ENCODE measurements at places on chromosomes 12 and 14. TPM values are rescaled to one million over a fixed set of nuclear protein-coding genes. Genes with fewer than 3 reads are reported as not detected.

Gene OR4K17
- not detected for total RNA-seq

- peak; percentile 72 for DNase-seq
These were observed 68.5 kb upstream of the CAPRIN2 start for GRCh38 chr12:30823156-30823699.

DNA sequence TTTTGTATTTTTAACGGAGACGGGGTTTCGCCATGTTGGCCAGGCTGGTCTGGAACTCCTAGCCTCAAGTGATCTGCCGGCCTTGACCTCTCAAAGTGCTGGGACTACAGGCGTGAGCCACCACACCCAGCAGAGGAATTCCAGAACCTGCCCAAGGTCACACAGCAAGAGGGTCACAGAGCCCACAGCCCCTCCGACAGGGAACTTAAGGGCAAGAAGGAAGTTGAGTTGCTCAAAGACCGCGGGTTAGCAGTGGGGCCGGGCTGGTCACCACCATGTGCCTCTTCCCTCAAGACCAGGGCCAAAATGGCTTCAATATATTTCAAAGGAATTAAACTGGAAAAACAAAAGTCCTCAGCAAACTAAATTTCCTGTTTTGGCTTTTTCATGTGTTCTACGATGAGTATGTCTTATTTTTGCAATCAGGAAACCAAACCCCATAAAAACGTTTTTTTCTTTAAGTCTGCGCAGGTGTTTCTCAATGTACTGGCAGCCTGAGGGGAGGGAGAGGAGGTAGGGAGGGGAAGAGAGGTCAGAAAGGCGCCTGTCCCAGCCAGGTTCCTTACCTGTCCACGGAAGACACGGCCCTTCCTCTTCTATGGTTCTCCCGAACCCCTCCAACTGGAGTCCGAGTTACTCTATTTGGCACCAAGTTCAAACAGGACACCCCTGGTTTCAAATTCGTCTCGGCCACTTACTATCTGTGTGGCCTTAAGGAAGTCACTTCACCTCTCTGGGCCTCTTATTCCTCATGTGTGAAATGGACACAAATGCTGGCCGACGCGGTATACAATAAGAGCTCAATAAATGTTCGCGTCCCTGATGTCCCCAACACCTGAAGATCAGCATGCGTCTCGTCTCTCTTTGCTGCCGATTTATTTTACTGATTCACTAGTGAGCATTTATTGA lies 778 bp downstream of the SLC8B1 start:
- DNase-seq, result peak; percentile 17

DNA sequence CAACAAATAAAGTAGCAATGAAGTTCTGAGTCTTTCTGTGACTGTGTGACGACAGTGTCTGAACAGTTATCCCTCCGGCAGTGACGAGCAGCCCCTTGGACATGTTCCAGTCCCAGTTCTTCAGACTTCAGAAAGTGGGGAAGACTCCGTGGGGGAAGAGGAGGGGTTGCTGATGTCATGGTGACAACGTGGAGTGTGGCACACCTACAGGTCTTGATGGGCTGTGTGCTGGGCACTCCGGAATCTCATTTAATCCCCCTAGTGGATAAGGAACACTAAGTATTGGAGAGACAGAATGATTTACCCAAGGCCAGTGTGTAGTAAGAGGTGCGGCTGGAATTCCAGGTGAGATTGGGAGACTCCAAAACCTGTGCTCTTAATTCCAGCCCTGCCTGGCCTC lies 280.2 kb downstream of the CACNA1C start:
- no peak for DNase-seq

DNA sequence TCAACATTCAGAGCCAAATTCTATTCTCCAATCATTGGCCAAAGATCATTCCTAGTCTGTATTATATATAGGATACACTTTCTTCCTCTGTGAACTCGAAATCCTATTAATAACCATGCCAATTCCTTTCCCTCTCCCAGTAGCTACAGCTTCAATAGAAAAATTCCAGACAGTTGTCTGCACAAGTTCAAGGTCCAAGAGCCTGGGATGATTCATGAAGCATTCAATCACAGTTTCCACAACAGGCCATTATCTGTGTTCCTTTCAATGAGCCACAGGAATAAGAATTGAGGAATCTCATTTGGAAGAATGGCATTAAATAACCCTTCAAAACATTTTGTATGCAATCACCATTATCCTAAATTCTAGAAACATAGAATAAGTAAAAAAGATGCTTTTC lies 437.4 kb downstream of the RMST start:
- DNase-seq, result no peak

GRCh38 chr14:21015312-21015711 lies 9.5 kb downstream of the NDRG2 start:
- DNase-seq, result no peak

Gene SMIM41
- not detected for total RNA-seq

Gene ASB2
- total RNA-seq, result 25.5 TPM

Gene PTPN6
- total RNA-seq, result 483 TPM

Gene WNT5B
- not detected for total RNA-seq

GRCh38 chr14:33734387-33734786 lies 216.5 kb downstream of the EGLN3 start:
- no peak for DNase-seq

DNA sequence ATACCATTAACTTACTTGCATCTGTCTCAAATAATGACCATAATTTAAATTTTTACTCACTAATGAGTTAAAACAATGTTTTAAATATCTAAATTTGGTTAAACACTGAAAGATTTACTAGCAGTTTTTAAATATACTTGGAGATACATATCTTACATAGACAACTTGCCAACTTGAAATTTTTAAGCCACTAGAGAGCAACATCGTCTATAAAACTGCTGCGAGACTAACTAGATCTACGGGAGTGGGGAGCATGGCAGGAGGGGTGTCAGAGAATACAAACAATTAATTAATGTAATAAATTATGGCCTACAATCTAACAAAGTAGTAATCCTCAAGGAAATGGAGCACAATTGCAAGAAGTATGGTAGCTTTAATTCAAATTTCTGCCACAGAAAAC lies 120.4 kb downstream of the LRRIQ1 start:
- DNase-seq, result no peak

GRCh38 chr12:117522559-117522958 lies 161.1 kb upstream of the NOS1 start:
- no peak for DNase-seq

GRCh38 chr12:10167599-10167998 lies 4.3 kb downstream of the OLR1 start:
- no peak for DNase-seq

Gene EPYC
- not detected for total RNA-seq

Gene APOF
- not detected for total RNA-seq

Gene SERPINA12
- not detected for total RNA-seq

GRCh38 chr12:3168223-3169221 lies 91.3 kb downstream of the TSPAN9 start:
- peak; percentile 88 for DNase-seq

- DNase-seq, result no peak
These were observed 9.7 kb downstream of the GLTP start for GRCh38 chr12:109870648-109871047.

Gene TRHDE
- total RNA-seq, result not detected

DNA sequence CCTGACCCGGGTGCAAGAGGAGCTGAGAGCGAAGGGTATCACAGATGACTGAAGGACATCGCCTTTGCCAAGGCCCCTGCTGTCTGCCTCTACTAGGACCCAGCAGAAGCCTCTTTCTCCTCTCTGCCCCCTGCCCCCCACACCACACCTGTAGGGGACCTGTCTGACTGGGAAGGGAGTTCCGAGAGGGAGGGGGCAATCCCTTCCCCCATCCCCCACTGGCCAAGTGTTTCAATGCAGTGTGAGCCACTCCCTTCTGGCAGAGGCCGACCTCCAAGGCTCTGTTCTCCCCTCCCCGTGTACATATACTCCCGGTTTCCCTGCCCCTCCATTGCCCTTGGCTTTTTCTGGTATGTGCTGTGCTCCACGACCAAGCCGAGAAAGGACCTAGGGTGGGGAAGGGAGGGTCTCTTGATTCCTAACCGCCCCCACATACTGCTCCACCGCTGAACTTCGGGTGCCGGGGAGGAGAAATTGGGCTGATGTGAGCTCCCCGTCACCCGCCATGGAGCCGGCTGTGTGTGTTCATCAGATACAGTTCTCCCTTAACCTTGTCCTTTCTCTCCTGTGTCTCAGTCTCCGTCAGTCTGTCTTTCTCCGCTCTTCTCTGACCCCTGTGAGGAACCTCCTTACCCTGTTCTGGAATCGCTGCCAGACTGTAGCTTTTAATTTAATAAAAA lies 2.0 kb upstream of the ARHGEF25 start:
- no peak for DNase-seq

DNA sequence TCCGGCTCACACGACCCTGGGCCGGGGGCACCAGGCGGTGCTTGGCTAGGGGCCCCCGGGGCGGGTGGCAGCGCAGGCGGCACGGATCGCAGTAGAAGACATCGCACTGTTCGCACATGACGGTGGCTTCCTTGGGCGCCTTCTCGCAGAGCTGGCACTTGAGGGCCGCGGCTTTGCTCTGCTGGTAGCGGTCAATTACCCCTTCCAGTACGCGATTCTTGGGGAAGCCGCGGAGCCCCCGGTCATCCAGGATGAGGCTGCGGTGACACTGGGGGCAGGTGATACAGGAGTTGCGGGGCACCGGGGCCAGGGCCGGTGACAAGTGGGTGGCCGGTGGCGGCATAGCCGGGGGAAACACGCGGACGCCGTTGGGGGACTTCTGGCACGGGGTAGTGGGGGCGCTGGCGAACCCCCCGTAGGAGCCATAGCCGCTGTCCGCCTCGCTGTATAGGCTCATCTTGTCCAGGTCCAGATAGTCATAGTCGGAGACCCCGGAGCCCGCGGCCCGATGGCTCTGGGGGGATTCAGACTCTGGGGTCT lies 553 bp downstream of the TRIM9 start:
- DNase-seq, result peak; percentile 50

DNA sequence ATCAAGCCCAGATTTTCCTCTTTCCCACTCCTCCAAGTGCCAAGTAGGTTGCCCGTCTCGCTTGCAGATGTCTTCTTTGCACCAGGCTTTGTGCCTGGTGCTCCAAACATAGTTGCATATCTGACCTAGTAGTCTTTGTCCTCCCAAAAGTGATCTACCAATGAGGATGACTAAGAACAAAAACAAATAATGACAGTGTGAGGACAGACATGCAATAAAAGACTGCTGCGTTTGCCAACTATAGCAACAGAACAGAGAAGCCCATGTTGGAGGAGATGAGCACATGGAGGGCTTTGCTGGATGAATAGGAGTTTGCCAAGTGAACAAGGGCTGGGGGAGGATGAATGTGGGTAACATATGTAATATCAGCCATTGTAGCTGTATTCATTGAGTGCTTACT lies 15.6 kb downstream of the DTX1 start:
- DNase-seq, result no peak

GRCh38 chr12:3712209-3712992 lies 40.5 kb downstream of the CRACR2A start:
- no peak for DNase-seq

Gene POLR3B
- 11.7 TPM for total RNA-seq

DNA sequence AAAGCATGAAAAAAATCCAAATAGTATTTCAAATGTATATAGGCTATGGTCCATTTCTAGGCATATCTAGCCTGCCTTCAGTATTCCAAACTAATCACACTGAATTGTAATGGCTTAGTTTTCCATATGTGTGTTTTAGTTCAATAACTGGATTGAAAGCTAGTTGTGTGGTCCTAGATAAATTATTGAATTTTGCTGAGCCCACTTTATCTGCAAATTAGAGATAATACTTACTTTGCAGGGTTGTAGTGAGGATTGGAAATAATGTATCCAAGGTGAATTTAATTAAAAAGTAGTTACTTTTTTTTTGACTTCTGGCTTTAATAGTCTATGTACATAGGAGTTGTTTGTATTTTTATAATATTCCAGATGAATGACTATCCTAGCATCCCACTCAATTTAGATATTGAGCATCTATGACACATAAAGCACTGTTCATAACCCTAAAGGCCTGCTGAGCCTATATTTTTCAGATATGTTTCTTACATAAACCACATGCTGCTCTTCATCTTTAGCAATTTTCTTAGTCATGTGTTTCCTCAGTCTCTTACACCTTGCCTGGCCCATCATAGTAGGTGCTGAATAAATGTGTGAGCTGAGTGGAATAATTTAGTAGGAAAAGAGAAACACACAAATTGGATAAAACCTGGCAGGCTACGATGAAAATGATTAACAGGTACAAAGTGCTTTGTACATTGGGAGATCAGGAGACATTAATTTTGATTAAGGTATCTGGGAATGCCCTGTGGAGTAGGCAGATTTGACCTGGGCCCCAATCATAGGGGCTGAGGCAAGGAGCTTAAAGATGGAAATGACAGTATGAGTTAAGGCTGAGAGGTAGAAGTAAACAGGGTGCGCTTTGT lies 1.1 kb upstream of the ATP23 start:
- DNase-seq, result no peak

Gene ABCD4
- total RNA-seq, result 43.0 TPM

Gene CCDC175
- total RNA-seq, result not detected
